Chondrocyte (in vitro differentiated cells): ENCODE measurements at places on chromosomes 1 and 21. TPM values are rescaled to one million over a fixed set of nuclear protein-coding genes. Genes with fewer than 3 reads are reported as not detected.

The CD1C gene
- total RNA-seq: not detected in 3 replicates

The ARHGAP30 gene
- total RNA-seq: not detected in 3 replicates

The TRAF3IP3 gene
- total RNA-seq: not detected in 3 replicates

The PPIAL4G gene
- total RNA-seq: not detected in 3 replicates

The CEP104 gene
- total RNA-seq: 37.4 to 40.6 TPM (median 37.6 TPM) in 3 replicates

The KCNT2 gene
- total RNA-seq: 11.9 to 15.9 TPM (median 13.4 TPM) in 3 replicates

The CD5L gene
- not detected in 3 replicates for total RNA-seq

The EPRS1 gene
- 134 to 181 TPM (median 178 TPM) in 3 replicates for total RNA-seq

The NES gene
- total RNA-seq: 6.0 to 11.6 TPM (median 6.9 TPM) in 3 replicates

The TNFRSF9 gene
- total RNA-seq: 0.07 TPM in 1 of 3 replicates, not detected in the others

The AK2 gene
- 86.1 to 98.9 TPM (median 94.9 TPM) in 3 replicates for total RNA-seq

The HSF2BP gene
- total RNA-seq: 3.5 to 5.0 TPM (median 4.0 TPM) in 3 replicates

The C21orf58 gene
- 5.0 to 13.9 TPM (median 5.6 TPM) in 3 replicates for total RNA-seq

The SRSF4 gene
- 49.1 to 65.2 TPM (median 50.1 TPM) in 3 replicates for total RNA-seq
